ENCODE measurements at places on chromosomes 13 and 19. TPM values are rescaled to one million over a fixed set of nuclear protein-coding genes. Genes with fewer than 3 reads are reported as not detected.

DNA sequence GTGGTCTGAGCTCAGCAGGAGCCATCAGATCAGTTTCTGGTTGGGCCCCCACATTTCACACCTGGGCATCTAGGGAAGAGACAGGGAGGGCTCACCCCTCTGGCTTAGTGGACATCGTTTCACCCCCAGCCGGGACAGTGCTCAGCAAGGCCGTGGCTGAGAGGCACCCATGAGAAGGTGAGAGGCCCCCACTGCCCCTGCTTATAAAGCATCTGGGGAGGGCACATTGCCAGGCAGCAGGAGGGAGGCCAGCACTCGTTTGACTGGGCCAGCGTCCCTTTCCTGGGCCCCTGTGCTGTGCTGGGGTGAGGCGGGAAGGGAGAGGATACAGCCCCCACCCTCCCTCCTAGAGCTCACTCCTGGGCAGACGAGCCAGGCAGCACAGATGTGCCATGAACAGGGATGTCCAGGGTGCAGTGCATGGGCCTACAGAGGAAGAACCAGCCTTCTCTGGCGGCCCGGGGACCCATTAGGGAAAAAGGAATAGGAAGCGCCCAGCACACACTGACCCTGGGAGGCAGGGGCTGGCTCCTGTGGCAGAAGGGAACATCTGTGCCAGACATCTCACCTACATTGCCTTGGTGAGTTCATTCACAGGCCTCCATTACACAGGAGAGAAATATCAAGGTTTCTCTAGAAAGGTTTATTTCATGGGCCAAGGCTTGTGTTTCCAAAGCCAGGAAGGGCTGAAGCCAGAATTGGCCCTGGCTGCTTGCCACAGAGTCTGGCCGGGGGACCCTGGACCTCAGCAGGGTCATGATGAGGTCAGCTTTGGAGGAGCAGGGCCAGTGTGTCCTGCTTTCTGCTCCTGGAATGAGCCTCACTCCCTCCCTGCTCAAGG is 7.7 kb downstream of the AP1M1 start:
- no peaks in the 10 kb centered on the region for H3K27me3 ChIP-seq
- H3K4me1 ChIP-seq: no peaks in the 10 kb centered on the region
- no peak for DNase-seq
- no peak overlapping the region for H3K27ac ChIP-seq

- no peaks in the 10 kb centered on the region for H3K27me3 ChIP-seq
- H3K27ac ChIP-seq: peak overlapping the region; percentile 14
- no peak for DNase-seq
- peak overlapping the region; percentile 39 for H3K4me3 ChIP-seq
Measured at GRCh38 chr19:13764821-13765394, 586 bp downstream of the MRI1 start.

DNA sequence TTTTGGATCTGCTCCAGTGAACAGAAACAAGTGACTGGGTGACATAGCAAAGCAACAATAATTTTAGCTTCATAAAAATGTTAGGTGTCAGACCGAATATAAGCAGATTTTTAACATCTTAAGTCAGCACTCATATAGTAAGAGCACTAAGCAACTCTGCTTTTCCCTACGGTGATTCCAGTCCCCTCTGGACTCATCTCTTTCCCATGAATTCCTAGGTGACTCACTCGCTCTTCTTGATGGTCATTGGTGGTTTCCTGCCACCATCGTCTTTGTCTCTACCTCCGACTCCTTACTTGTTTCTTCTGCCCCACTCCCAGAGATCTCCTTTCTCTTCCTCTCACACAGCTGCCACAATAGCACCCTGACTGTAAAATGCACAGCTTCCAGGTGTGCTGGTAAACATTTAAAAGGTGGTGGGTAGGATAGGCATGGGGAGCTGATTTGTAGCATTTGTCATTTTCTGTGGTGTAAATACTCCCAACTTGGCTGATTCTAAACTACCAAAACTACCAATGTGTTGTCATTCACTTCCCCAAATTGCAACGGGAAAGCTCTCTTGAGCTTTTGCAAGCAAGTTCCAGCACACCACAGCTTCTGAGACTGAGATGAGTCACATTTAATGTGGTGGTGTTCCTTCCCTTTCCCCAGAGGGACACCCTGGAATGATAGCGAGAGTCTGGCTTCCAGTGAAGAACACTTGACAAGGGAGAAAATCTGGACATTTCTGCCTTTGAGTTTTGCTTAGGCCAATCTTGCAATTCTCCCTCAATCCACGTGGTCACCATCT is 42.8 kb upstream of the CLDN10 start:
- no peak overlapping the region for H3K4me3 ChIP-seq
- no peak overlapping the region for H3K27ac ChIP-seq

DNA sequence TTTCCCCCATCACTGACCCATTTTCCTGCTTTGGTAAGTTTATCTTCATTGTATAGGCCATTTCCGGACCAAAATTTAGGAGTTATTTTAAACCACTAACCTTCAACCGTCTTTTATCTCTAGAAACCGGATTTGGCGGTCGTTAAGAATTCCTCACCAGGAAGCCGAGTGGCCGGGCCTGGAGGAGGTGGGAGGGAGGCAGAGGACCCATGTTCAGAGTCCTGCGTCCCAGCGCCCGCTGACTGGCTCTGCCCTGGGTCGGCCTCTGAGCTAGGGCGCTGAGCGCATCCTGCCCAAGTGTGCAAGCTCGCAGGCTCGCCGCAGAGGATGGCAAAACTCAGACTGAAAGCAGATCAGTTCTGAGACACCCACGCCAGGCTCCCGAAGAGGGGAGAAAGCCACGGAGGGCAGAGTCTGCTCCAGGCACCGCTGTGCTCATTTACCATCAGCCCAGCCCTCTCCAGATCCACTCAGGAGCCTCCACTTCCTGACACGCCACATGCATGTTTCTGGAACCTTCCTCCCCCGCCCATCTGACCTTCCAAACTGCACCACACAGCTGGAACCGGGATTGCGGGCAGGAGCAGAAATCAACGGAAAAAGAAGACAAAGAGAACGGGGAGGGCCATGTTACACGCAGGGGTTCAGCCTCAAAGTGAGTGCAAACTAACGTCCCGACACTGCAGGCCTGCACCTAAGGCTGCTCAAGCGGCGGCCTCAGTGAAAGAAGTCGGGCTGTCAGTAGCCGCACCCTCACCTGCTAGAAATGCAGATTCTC is 8.3 kb downstream of the COL4A1 start:
- no peak for DNase-seq
- no peak overlapping the region for H3K27ac ChIP-seq
- no peaks in the 10 kb centered on the region for H3K4me1 ChIP-seq
- H3K4me3 ChIP-seq: no peak overlapping the region

DNA sequence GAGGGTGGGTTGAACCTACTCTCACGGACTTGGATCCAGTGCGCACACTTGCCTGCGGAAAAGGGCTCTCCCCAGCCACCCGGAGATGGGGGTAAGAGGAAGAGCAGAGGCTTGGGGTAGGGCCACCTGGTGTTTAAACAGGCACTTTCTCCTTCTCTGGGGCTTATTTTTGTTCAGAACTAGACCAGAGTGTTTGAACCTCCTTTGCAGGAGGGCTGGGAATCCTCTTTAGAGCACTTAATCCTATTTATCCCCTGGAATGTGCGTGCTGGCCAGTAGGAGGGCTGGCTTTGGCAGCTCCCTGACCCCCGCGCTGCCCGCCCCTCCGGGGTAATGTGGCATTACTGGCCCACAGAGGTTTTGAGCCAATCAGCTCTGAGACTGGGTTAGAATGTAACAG is 2.0 kb downstream of the RGS9BP start:
- peaks cover 33% of the 10 kb centered on the region for H3K4me1 ChIP-seq

Gene FAM216B
- not detected for total RNA-seq

Gene ABCC4
- total RNA-seq: 10.3 TPM

Gene FGF9
- 0.80 TPM for total RNA-seq

Gene GRIK5
- total RNA-seq: 2.1 TPM

Gene ANGPTL8
- not detected for total RNA-seq
